ENCODE measurements at places on chromosomes 3 and 15.
A peak's percentile ranks its signal among the peaks of the same experiment; 100 is the strongest.

GRCh38 chr3:110419096-110419495, 652.5 kb upstream of the NECTIN3 start:
- no peak for DNase-seq

DNA sequence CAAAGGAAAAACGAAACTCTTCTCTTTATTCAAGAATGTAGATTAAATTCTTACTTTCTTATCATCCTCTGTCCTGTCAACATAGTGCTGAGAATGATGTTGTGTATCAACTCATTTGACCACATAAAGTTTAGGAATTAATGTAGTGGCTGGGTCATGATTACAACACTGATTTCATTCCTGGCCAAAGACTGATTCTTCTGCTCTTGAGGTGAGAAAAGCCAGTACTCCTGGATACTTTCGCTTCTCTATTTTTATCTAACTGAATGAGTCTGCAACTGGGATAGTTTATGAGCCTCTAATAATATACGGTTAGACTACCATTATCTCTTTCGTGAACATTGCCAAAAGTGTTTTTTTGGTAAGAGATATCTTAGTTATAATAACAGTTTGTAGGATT, 173.0 kb downstream of the LPP start:
- no peak for DNase-seq

- DNase-seq = no peak
These were observed 5.3 kb downstream of the CASR start for GRCh38 chr3:122188737-122189136.

GRCh38 chr3:117035745-117036144, 326.2 kb downstream of the TUSC7 start:
- no peak for DNase-seq

GRCh38 chr3:9117220-9117619, 132.2 kb downstream of the SRGAP3 start:
- DNase-seq = no peak

- DNase-seq = no peak
These were observed 36.8 kb upstream of the TCAIM start for GRCh38 chr3:44301746-44302145.

- DNase-seq = no peak
These were observed 3.7 kb downstream of the MEIS2 start for GRCh38 chr15:37096558-37097143.

GRCh38 chr3:169694117-169694516, 30.6 kb upstream of the MECOM start:
- DNase-seq = no peak

DNA sequence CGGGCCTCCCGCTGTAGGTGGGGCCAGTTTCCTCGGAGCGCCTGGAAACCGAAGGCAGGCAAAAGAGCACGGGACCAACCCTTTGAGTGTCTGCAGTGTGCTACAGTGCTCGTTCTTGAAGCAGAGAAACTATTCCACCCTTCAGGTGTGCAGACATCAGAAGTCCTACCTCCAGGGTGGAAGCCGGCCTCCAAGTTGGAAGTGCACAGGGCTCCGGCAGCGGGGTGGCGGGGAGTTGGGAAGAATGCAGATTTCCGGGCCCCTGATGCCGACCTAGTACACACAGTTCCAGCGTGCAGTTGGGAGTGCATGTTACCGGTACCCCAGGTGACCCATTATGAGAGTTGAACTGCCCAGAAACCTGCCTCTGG, 3.0 kb downstream of the KLF13 start:
- peak; percentile 55 for DNase-seq

- DNase-seq = no peak
These were observed 152.1 kb downstream of the NEK10 start for GRCh38 chr3:27216955-27217552.

- DNase-seq = no peak
These were observed 41.3 kb upstream of the TNFSF10 start for GRCh38 chr3:172564499-172564898.

GRCh38 chr15:80878242-80878866, 99.2 kb downstream of the CEMIP start:
- no peak for DNase-seq

DNA sequence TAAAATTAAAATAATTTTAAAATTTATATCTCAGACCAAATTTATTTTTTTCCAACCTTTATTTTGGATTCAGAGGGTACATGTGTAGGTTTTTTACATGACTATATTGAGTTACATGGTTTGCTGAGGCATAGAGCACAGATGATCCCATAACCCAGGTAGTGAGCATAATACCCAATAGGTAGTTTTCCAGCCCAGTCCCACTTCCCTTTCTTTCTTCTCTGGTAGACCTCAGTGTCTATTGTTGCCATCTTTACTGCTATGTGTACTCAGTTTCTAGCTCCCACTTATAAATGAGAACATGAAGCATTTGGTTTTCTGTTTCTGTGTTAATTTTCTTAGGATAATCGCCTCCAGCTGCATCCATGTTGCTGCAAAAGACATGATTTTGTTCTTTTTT, 338.1 kb downstream of the EFHB start:
- DNase-seq = no peak

- DNase-seq = no peak
These were observed 407.0 kb upstream of the RGMA start for GRCh38 chr15:93495799-93496637.

- DNase-seq = no peak
These were observed 31.3 kb upstream of the ST3GAL6 start for GRCh38 chr3:98731720-98732285.

- DNase-seq = no peak
These were observed 64.8 kb downstream of the RFTN1 start for GRCh38 chr3:16448639-16449070.

- no peak for DNase-seq
These were observed 11.4 kb downstream of the ENTPD3 start for GRCh38 chr3:40398346-40398745.

- no peak for DNase-seq
These were observed 392.2 kb upstream of the CFAP20DC start for GRCh38 chr3:59442046-59442445.

- no peak for DNase-seq
These were observed 381.9 kb upstream of the AGTR1 start for GRCh38 chr3:148315756-148316155.

DNA sequence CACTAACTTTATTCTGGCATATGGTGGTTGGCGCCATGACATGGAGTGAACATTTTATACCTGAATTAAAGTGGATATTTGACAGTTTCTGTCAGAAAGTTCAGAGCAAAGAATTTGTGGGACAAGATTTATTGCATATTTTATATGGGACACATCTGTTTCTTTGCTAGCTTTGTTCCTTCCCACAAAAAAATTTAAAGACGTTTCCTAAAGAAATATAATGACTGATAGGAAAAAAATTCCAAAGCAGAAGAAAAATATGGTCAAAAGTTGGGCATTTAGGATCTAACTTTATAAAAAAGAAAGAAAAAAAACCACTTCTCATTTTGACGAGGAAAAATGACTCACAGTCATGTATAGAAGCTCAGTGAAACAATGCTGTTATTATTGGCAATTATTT, 101.6 kb downstream of the GREM1 start:
- no peak for DNase-seq

GRCh38 chr3:46187876-46188275, 20.2 kb downstream of the CCR1 start:
- DNase-seq = peak; percentile 49

GRCh38 chr15:41556677-41557076, 2.3 kb upstream of the TYRO3 start:
- no peak for DNase-seq

DNA sequence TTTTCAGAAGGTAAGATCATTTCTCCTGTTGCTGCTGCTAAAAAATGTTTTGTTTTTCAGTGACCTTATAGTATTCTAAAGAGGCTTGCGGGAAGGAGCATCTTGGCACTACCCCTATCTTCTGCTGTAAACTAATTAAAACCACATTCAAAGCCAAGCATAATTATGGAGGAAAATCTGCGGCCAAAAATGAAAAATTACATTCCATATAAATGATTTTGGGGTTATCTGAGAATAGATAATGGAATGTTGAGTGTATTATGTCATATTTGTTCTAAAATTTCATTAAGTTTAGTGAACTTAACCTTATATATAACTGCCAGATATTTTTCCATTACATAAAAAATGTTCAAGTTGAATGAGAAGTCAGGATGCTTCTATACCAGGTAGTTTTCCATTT, 170.4 kb upstream of the TMC3 start:
- DNase-seq = no peak

DNA sequence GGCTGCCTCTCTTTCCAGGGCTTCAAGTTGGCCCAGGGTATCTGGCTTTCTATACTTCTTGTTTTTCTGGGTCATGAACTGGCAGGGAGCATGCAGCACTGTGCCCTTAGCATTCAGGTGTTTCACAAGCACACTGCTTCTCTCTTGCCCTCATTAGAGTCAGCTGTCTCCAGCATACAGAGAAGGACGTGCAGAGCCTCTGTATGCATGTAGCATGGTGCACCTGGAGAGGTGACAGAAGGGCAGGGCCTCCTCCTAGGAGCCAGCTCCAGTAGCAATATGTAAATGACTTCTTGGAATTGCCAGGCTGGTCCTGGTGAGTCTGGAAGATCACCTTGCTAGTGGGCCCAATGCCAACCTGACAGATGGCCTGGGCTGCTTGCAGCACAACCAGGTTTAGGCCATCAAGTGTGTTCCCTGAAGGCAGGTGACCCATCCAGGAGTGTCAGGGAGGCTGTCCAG, 44.8 kb upstream of the ATP2C1 start:
- no peak for DNase-seq

DNA sequence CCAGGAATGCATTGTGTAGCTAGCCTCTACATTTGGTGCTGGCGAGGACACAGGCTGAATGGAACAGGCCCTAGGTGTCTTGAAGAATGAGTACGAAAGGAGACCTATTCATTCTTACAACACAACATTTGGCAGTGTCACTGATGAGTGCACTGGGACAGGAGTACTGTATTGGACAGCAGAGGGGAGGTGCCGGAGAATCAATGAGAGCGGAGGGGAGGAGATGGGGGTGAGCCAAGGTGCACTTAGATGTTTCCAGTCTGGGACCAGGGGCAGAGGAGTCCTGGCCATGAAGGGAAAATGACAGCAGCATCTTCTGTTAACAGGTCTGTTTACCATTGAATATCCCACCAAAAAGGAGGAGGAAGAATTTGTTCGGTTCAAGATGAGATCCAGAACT, 53.2 kb downstream of the C3orf20 start:
- DNase-seq = no peak

- no peak for DNase-seq
These were observed 23.9 kb upstream of the HEG1 start for GRCh38 chr3:125079675-125080045.

DNA sequence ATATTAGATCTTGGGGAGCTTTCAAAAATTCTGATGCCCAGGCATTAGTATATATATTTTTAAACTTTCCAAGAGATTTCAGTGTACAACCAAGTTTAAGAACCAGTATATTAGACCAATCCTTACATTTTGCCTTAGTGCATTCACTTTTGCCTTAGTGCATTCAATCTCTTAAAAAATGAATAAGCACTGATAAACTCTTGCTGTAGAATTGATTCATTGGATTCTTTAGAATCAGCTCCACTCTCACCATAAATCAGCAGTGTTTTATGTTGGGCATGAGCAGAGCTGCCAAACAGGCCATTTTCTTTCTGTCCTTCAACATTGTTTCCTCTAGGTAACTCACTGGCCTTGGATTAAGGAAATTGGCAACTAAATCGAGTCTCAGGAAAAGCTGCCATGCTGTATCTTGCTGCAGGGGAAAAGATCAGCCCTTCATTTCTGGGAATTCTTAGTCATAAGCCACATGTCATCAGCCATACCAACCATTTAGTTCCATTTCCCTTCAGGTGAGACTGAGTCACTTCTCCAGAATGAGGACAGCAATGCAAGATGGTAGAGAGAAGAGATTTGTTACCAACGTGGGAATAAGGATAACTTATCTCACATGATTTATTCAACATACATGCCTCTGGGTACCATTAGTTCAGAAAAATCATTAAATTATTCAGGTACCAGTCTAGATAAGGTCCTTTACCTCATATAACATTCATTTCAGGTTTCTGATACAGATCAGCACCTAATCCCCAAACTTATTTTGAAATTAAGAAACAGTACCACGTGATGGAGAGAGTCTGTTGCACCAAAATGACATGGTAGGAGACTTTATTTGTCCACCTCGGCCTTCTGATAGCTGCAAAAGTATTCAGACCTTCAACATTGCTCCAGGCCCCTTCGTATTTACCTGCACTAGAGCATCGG, 192.5 kb downstream of the P3H2 start:
- no peak for DNase-seq

DNA sequence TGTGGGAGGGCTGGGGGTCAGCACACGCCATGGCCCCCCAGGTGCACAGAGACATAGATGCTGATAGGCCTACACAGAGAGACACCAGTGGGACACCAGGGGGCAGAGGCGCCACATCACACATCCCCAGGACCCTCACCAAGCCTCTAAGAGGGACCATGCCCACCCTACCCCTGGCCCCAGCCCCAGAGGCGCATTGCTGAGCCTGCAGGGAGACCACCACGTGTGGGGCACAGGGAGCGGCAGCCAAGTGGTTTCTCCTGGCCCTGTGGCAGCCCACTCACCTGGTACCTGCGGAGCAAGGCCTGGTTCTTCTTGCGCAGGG, 1.2 kb downstream of the CCDC9B start:
- no peak for DNase-seq

DNA sequence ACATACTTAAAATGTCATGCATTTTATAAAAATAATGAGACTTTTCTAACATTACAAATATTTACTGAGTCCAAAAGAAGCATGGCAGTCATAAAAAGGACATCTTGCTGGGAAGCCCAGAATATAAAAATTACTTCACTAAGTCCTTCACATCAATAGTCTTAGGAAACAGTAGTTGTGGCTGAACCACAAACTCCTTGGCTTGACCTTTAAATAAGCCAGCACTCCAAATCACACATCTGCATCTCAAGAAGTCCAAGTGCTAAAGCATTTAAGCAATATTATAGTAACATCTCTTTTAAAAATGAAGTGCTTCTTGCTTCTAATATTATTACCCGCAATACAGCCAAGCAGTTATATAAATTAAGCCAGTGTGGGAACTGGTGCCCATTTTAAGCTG, 8.8 kb downstream of the CCNL1 start:
- no peak for DNase-seq

DNA sequence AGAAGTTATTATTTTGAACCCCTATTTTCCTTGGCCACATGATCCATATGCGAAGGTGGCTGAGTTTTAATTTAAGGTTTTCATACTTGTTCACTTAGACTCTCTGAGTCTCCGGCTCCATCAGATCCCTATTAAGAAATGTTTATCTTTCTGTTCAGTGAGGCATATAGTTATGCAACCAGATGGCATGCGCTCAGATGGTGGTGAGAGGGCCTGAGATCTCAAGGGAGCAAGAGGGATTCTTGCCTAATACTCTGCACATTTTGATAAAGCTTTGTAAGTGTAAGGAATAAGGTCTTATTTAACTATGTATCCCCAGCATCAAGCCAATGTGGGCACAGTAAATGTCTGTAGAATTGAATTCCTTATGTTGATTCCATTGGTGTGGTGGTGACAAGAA, 78.9 kb upstream of the DPH6 start:
- DNase-seq = peak; percentile 74

GRCh38 chr15:93613386-93613785, 524.4 kb upstream of the RGMA start:
- DNase-seq = no peak

GRCh38 chr3:58557491-58557890, 19.7 kb downstream of the FAM107A start:
- no peak for DNase-seq

GRCh38 chr3:34575776-34576175, 777.3 kb downstream of the PDCD6IP start:
- DNase-seq = no peak

- no peak for DNase-seq
These were observed 332.3 kb upstream of the CNTN4 start for GRCh38 chr3:1766384-1766783.

All from upper lobe of left lung (tissue), 6 donors.